ENCODE measurements at places on chromosomes 7 and 10.

GRCh38 chr10:122049076-122049475 is 60.1 kb downstream of the TACC2 start:
- no peak for DNase-seq

- no peak for DNase-seq
Measured at GRCh38 chr10:15879058-15879457, 18.8 kb upstream of the MINDY3 start.

DNA sequence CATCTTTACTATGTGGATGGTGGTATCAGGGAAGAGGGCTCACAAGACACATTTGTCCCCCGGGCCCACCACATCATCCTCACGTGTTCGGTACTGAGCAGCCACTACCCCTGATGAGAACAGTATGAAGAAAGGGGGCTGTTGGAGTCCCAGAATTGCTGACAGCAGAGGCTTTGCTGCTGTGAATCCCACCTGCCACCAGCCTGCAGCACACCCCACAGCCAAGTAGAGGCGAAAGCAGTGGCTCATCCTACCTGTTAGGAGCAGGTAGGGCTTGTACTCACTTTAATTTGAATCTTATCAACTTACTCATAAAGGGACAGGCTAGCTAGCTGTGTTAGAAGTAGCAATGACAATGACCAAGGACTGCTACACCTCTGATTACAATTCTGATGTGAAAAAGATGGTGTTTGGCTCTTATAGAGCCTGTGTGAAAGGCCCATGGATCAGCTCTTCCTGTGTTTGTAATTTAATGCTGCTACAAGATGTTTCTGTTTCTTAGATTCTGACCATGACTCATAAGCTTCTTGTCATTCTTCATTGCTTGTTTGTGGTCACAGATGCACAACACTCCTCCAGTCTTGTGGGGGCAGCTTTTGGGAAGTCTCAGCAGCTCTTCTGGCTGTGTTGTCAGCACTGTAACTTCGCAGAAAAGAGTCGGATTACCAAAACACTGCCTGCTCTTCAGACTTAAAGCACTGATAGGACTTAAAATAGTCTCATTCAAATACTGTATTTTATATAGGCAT is 9.1 kb upstream of the CSGALNACT2 start:
- no peak for DNase-seq

DNA sequence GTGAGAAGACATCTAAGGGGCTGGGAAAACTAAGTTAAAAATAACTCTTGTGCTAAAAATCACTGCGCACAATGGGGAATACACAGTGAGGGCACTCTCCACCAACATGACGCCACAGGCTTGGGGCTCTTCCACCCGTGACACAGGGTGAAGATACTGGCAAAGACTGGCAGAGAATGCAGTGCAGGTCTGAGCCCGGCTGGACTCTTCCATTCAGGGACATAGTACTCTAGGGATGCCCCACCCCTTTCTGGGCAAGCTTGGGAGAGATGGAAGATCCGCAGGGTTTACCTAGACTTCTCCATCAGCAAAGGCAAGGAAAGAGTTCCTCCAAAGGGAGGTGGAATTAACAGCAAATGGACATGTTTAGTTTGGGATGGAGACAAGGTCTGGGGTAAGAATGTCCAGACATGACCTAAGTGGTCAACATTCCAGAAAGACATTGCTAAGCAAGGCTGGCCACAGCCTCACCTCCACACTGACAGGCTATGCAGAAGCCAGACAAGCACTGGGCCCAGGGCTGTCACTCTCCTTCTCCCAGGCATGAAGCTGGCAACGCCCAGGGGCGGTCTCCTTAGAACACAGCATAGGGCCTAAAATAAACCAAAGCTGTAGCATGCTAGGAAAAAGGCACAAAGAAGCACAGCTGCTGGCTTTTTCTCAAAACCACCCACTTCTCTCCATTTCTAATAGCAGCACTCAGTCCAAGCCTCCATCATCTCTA is 28.1 kb downstream of the XPNPEP1 start:
- DNase-seq = no peak

DNA sequence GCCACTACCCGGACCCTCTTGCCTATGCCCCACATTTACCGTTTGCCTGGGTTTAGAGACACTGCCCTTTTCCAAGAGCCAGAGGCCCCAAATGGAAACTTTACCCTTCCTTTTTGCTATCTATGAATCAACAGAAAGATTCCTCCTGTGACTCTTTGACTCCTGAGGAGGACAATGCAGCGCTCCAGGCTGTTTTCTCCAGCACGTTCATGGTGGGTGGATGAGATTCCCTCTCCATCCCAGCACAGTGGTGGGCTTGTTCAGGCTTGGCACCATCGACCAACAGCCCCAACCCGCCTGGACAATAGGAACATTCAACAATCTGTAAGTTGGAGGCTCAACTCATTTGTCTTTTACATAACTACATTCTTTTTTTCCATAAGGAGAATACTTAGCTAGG is 55.9 kb downstream of the DLD start:
- DNase-seq = no peak

DNA sequence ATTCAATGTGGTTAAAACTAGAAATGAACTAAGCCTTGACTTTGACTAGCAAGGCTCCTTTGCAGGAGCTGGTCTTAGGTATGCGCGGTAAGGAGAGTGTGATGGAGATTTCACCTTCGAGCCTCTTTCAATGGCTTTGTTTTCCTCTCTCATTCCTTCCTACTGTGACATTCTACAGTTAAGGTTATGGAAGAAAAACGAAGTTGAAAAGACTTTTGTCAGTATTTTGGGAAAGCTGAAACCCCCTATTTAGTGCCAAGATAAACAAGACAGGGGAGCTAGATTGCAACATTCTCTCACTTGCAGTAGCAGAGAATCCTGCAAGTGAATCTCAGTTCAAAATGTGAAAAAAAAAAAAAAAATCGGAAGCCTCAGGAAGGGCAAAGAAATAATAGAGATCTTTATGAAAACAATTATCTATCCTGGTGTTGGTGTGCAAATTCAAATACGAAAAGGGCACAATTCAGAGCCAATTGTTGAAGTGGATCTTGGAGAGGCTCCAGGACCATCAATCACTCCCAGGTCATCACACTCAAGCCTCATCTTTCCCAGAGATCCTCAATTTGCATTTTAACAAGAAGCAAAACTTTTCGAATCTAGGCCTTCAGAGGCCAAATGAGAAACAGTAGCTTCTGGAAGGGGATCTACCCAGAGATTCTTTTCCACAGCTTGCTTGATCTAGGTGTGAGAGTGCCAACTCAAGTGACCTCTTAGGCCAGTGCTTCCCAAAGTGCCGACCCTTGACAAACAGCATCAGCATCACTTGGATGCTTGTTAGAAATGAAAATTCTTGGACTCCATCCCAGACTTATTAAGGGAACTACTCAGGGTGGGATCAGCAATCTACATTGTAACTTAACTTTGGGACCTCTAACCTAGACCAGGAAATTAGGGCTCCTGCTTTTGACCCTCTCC is 163.8 kb downstream of the INHBA start:
- DNase-seq = no peak

- DNase-seq = no peak
Measured at GRCh38 chr7:128939075-128939860, 1.5 kb downstream of the IRF5 start.

GRCh38 chr10:92110039-92110794 is 180.7 kb downstream of the CPEB3 start:
- DNase-seq = no peak

- no peak for DNase-seq
Measured at GRCh38 chr7:76351372-76351771, 7.4 kb downstream of the YWHAG start.
